ENCODE measurements at places on chromosomes 6 and 20.

DNA sequence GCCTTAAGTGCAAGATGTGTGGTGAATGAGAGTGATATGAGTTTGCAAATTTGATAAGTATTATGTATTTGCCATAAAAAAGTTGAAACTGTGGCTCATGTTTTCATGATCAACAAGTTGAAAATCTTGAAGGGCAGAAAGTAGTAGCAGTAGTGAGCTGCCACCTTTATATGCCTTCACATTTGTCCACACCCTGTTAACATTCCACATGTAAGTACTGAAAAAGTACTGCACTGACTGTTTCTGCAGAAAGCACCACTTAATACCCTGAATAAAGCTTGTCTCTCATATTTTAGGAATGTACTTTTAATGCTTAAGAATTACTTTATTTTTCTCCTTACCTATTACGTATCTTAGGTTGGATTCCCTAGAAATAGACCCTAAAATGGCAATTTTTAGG, 45.9 kb downstream of the FLRT3 start:
- DNase-seq = no peak

- no peak for DNase-seq
These were observed 21.0 kb downstream of the CST7 start for GRCh38 chr20:24970030-24970553.

DNA sequence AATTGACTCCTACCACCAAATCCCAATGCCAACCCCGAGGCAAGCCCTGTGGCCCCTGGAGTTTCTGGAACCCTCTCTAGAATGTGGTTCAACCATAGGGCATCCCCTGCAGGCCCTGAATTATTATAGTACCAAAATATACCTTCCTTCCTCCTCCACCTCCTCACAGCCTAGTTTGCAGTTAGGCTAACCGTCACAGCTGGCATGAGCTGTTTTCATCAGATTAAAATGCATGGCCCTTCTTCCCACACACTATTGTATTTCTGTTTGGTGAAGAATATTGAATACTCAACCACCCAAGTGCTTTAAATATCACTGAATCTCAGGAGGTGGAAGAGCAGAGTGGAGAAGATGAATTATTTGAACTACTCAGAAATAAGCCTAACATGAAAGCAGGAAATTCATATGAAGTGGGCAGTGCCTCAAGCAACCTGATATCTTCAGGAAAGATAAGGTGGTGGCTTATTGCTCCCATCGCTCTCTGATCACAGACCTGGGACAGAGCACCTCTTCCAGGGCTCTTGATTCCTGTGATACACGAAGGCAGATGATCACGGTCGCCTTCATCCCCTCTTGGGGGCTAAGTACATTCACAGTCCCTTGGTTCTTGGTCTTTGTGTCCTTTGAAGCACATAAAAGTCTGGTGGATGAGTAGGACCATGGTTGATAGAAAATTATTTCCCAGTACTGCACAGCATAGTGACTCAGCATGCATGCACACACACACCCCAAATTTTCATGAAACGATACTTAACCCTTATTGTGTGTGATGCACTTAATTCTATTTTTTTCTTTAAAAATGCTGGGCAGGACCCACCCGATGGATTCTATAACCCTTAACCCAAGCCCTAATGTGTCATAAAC, 90.9 kb downstream of the PSMG4 start:
- DNase-seq = no peak

GRCh38 chr20:48326868-48327267, 500.9 kb downstream of the PREX1 start:
- no peak for DNase-seq

Measured in NCI-H748 treated with DMSO at 0.1 percent for 48 hours (cell line).